SK-N-SH (cell line): ENCODE measurements at places on chromosomes 4 and X.

- no peak for DNase-seq
Observed at GRCh38 chr4:155946486-155946885, 7.2 kb downstream of the CTSO start.

DNA sequence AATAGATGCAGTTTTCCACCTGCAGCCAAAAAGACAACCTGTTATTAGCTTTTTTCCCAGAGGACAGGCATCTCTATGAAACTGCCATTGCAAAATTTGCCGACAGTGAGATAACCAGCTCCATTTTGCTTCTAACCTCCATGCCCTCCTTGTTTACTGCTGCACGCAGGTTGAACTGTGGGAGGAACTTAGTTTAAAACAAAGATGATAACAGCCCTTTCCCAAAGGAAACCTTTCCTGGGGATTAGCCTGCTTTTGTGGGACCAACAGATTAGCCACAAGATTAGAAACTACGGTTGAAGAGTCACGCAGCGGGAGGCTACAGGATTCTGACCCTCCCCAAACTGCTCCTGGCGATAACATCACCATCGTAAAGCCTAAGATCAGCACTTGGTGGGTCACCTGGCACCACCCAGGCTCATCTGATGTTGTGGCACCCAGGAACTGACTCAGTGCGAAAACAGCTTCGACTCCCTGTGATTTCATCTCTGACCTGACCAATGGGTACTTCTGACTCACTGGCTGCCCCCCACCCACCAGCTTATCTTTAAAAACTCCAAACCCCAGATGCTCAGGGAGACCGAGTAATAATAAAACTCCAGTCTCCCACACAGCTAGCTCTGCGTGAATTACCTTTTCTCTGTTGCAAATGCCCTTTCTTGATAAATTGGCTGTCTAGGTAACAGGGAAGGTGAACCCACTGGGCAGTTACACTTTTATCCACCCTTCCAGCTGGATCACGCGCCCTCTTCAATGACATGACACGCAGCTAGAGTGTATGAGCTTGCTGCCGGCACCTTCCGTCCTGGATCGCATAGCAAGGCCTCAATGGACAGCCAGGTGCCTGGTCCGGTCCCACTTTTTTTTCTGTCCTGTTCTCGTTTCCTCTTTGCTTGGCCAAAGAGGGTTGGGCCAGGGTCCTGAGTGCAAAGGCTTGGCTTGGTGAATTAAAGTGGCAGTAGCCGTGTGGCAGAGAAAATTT, 27.2 kb downstream of the NOP14 start:
- no peak for DNase-seq

- no peak for DNase-seq
Observed at GRCh38 chrX:110399497-110399896, 40.8 kb downstream of the RTL9 start.

- DNase-seq, result no peak
Observed at GRCh38 chrX:117995378-117995777, 121.2 kb downstream of the KLHL13 start.

- no peak for DNase-seq
Observed at GRCh38 chrX:16418650-16419049, 231.3 kb upstream of the S100G start.

GRCh38 chr4:3419836-3420605, 21.7 kb upstream of the HGFAC start:
- DNase-seq, result no peak

- DNase-seq, result no peak
Observed at GRCh38 chr4:151785484-151786157, 24.8 kb upstream of the GATB start.

DNA sequence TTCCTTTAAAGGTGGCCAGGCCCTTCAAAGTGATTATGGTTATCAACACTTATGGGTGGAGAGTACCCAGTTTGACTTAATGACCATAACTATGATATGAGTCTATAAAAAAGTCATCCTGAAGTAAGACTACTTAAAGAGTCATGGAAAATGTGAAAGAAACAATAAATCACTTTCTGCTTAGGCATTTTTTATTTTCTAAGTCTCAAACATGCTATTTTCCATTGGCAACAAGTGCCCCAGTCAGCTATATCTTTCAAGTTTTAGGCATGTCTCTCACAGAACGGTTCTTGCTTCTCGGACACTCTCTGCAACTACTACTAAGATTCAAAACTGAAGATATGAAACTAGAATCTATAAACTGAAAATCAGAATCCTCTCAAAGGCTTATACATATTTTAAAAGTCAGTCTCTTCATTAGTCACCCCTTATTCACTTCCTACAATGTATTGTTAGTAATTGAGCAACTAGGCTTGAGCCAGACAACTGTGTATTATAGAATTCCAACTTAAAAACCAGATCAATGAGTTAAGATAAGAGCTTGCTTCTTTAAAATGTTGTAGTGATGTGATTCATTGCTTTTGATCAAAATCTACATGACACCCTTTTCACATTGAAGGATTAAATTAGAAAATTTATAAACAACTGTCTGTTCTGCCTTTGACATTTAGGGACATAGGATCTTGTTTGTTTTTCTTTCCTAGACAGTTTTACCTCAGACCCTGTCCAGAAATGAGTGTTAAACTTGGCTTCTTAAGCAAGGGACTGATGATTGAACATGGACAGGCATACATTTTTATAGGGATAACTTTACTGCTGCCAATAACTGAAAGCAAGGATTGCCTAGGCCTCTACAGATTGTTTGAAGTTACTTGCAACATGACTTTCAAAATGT, 2.9 kb downstream of the ANTXR2 start:
- DNase-seq, result no peak

- DNase-seq, result no peak
Observed at GRCh38 chr4:126851391-126851790, 781.4 kb upstream of the INTU start.
